NCI-H2029 (cell line): ENCODE measurements at places on chromosomes 12 and 14.

DNA sequence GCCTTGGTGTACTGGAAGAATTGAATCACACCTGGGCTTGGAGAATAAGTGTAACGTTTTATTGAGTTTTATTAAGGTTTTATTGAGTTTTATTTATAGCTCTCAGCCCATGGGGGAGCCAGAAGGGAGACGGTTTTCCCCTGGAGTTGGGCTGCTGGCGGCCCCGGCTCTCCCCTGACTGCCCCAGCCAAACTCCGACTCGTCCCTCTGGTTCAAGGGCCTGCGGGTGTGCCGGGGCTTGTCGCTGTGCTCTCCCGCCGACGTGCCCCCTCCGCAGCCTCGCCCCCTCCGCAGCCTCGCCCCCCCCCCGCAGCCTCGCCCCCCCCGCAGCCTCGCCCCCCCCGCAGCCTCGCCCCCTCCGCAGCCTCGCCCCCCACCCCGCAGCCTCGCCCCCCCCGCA, 326.1 kb upstream of the RTL1 start:
- no peak for DNase-seq

DNA sequence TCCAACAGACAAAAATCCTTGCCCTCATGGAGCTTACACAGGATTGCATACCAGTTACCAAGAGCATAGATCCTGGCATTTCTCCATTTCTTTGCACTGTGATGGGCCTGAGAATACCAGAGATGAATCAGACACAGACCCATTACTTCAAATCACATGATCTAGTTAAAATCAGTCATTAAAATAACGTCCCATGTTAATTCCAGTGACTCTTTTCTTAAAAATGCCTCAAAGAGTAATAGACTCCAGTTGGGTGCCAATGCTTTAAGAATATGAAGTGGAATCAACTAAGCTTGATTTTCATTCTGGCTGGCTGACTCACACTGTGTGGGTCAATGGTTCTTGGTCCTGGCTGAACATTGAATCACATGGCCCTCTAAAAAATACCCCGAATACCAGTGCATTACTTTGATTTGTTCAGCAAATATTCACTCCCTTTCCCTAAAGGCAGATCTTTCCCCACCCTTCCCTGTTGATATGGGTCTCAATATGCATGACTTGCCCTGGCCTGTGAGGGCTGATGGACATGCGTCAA, 11.0 kb downstream of the ASB2 start:
- DNase-seq: no peak

DNA sequence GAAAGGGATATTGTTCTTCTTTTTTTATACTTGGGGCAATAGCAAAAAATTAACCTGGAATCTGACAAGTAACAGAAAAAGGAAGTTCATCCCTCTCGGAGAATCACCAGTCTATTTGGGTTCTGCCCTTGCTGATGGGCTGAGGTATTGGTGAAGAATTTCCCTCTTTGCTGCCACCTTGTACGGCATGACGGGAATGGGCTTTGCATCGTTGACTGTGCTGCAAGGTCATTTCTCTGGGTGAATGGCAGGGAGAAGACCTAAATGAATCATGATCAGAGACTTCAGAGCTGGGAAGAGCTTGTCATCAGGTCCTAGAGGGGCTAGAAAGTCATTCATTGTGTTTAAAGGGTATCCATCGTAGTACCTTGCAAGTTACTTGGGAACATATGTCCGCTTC, 12.0 kb downstream of the C1S start:
- DNase-seq: no peak

DNA sequence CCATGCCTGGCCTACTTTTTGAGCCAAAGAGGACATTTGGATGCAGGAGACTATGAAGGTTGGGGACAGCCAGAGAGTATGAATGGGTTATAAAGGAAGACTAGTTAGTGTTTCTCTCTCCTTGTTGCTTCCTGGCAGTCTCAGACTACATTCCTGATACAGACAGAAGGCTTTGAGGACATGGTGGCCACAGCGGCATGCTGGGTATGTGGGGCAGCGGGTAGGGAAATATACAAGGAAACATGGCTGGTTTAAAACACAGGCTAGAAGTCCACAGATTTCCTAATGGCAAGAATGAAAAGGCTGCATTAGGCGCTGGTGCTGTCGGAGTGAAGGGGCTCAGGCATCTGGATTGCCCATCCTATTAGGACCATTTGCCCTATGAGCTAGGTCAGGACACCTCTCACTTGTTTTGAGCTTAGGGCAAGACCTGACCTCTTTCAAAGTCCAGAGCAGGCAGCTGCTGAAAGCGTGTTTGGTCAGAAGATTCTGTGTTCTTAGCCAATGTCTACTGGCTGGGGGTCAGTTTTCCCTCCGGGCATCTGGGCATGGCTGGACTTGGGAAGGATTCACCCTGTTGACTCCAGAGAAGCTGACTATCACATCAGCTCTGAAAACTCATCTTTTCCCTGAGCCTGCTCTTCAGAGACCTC, 20.1 kb upstream of the FBXO21 start:
- no peak for DNase-seq

DNA sequence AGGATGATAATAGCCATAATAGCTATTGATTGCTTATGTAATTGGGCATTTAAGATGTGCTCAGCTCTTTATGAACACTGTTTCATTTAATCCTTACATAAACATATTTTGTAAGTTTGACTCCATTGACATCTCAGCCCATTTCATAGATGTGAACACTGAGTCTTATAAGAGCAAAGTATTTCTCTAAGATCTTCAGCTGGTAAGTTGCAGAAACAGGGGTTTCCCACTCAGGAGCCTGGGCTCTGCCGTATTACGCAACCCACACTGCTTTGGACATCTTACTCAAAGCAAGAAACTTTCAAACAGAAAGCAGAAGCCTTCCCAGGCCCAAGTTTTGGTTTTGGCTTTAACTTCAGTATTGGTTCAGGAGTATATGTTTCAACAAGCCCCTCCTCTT, 705.1 kb downstream of the MED13L start:
- no peak for DNase-seq

GRCh38 chr14:104296388-104297312, 158.3 kb downstream of the KIF26A start:
- DNase-seq: no peak

- DNase-seq: no peak
Observed at GRCh38 chr12:18462442-18462841, 201.1 kb downstream of the PIK3C2G start.

DNA sequence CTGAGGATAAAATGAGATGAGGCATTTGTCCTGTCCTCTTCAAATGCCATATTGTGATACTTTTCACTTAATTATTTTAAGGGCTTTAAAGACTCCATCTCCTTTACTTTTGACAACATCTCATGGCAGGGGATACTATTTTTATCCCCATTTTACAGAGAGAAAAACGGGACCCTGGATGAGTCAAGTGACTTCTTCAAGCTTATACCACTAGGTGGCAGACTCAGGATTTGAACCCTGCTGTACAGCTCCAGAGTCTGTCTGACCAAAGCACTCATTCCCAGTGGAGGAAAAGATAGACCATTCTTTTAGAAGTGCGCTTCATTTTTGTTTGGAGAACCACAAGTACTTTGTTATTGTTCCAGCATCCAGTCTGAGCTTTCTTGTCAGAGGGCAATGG, 1.7 kb upstream of the SMOC1 start:
- no peak for DNase-seq

- no peak for DNase-seq
Observed at GRCh38 chr12:25553098-25553497, at the start of gene LMNTD1. Gene LMNTD1, minus strand, starts transcription at chr12:25553283. Its CDS starts 324 bp downstream, at chr12:25552959.
